ENCODE measurements at places on chromosomes 13 and 19.

DNA sequence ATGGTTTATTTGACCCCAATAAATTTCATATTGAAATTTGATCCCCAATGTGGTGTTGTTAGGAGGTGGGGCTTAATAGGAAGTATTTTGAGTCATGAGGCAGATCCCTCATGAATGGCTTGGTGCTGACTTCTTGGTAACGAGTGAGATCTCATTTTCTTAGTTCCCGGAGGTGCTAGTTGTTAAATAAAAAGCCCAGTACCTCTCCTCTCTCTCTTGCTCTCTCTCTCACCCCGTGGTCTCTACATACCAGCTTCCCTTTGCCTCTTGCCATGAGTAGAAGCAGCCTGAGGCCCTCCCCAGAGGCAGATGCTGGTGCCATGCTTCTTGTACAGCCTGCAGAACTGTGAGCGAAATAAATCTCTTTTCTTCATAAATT is 39.4 kb upstream of the KATNAL1 start:
- DNase-seq: no peak

GRCh38 chr19:45206328-45206727 is 27.7 kb downstream of the BLOC1S3 start:
- DNase-seq: no peak

- no peak for DNase-seq
These were observed 34.0 kb downstream of the CEBPA start for GRCh38 chr19:33268162-33268991.

DNA sequence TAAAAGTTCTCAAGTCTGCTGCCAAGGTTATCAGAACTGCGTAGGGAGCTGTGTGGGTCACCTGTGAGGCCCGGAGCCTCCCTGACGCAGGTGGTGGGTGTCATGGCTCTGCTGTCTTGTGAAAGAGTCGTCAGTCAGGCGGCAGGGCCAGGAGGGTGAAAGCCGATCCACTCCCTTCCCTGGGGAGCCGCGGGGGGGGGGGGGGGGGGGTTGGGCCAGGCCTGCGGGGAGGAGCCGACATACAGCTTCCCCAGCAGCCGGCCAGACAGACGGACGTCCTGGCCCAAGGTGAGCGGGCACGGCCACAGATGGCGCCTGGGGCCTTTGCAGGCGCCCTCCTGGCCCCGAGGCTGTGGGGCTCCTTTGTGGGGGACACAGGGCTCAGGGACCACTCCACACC is 12.4 kb downstream of the SBNO2 start:
- DNase-seq: no peak

DNA sequence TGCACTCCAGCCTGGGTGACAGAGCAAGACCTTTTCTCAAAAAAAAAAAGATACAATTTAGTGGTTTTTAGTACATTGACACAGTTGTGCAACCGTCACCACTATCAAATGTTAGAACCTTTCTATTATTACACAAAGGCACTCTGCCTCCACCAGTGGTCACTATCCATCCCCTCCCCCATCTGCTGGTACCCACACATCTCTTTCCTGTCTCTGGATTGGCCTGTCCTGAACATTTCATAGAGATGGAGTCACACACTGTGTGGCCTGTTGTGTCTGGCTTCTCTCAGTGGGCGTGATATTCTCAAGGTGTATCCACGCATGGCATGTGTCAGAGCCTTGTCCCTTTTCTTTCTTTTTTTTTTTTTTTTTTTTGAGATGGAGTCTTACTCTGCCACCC is 11.2 kb downstream of the KDM4B start:
- no peak for DNase-seq

DNA sequence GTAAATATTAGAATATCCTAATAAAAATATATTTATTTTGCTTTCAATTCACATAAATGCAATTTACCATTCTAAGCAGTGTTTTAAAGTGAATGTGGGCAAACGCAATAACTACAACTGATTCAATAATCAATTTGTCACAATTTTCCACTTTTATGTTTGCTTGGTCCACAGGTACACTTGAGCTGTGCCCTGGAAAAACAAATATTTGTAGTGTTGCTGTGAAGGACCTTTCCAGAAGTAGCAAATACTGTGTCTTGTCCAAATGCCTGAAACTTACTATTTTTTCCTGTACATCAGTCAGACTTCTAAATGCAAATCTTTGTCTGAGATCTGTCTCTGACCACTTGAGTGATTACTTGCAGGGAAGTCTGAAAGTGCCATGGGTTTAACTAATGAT is 845.8 kb upstream of the SLITRK5 start:
- no peak for DNase-seq

GRCh38 chr13:51818276-51818675 is 14.3 kb upstream of the DHRS12 start:
- no peak for DNase-seq
